ENCODE measurements at places on chromosomes 7 and 10.

DNA sequence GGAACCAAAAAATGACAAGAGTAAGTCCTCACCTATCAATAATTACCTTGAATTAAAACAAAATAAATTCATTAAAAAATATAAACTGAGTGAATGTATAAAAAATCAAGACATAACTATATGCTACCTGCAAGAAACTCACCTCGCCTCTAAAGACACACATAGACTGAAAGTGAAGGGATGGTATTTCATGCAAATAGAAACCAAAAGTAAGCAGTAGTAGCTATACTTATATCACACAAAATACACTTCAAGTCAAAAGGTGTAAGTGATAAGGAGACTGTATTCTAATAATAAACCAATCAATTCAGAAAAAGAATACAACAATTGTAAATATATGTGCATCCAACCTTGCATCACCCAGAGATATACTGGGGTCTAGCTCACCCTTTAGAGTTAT, 332.6 kb downstream of the SH2D4B start:
- DNase-seq: no peak

- no peak for DNase-seq
Measured at GRCh38 chr7:130486954-130487436, 4.9 kb upstream of the MEST start.

- no peak for DNase-seq
Measured at GRCh38 chr10:36556468-36556867, 568.9 kb upstream of the ANKRD30A start.

GRCh38 chr10:31642281-31642680, 286.4 kb downstream of the ARHGAP12 start:
- no peak for DNase-seq

- DNase-seq: no peak
Measured at GRCh38 chr7:47882635-47883034, 65.6 kb downstream of the PKD1L1 start.

All from ecto neural progenitor cell (in vitro differentiated cells).